ENCODE measurements at places on chromosomes 16 and 17. TPM values are rescaled to one million over a fixed set of nuclear protein-coding genes. Genes with fewer than 3 reads are reported as not detected.
A peak's percentile ranks its signal among the peaks of the same experiment; 100 is the strongest.

DNA sequence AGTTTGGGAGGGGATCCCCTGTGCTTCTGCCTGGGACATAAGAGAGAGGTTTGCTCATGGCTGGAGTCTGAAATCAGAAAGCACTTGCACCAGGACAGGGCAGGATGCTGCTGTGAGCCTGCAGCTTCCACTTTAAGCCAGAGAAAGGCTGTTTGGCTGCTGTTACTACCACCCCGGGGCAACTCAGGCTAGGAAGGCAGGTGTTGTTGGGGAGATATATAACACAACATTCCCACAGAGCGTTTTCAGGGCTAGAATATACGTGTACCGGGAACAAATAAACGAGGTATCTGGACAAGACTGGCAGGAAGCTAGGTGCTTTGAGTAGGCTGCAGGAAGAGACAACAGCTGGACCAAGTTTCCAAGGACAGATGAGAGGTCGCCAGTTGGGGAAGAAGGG is 313.3 kb upstream of the CCL2 start:
- DNase-seq, result no peak

- DNase-seq, result no peak
Measured at GRCh38 chr17:59074494-59074893, 32.2 kb downstream of the TRIM37 start.

GRCh38 chr17:2688351-2689342 is 22.9 kb downstream of the CLUH start:
- DNase-seq, result peak; percentile 20

DNA sequence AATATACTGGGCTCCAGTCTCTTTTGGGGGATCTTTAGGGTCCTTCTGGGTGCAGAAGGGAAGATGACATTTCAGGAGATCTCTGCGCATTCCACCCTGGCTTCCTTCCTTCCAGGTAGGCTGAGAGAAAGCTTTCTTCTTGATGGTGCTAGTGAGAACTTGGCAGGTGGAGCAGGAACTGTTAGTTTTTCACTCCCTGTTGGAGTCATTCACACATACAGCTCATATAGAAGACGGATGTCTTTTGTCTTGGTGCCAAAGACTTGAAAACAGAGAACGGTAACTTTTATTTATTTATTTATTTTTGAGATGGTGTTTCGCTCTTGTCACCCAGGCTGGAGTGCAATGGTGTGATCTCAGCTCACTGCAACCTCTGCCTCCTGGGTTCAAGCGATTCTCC is 43.9 kb downstream of the PITPNC1 start:
- DNase-seq, result no peak

DNA sequence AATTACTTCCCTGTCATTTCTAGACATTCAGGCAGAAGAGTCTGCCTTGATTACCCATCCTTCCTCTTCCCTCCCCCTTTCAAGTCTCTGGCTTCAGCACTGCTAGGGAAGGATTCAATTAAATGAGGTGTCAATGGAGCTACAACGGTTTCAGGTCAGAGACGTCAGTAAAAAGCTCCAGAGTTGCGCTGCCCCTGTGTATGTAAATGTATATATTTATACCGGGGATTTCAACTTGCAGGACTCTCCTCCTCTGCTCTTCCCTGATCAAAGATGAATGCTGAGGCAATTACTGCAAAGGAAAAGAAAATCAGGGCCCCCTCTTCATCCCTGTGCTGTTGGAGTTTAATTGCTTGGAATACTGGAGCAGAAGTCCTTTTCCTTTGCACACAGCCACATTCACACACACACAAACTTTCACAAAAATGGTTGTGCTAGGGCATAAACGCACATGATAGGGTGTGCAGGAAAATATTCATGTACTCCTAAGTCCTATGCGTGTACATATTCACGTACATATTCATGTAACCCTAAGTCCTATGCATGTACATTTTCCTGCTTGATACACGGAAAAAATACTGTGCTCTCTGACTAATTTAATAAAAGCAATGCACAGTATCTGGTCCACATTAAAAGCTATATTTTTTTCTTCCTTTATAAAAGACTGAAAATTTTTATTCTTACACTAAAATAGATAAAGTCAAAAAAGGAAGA is 129.7 kb upstream of the PMFBP1 start:
- DNase-seq, result no peak

DNA sequence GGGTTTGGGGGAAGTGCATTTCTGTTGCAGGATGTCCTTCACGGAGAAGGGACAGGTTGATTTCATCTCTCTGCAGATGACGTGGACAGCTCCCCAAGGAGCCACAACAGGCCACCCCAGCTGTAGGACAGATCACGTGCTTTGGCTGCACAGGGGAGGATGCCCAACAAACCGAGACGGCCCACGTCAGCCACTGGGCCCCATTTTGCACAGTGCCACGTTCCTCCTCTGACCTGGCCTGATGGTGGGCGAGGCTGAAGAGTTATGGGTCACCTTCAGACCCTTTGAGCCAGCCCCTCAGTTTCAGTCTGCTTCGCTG is 9.0 kb upstream of the RHBDL3 start:
- no peak for DNase-seq

DNA sequence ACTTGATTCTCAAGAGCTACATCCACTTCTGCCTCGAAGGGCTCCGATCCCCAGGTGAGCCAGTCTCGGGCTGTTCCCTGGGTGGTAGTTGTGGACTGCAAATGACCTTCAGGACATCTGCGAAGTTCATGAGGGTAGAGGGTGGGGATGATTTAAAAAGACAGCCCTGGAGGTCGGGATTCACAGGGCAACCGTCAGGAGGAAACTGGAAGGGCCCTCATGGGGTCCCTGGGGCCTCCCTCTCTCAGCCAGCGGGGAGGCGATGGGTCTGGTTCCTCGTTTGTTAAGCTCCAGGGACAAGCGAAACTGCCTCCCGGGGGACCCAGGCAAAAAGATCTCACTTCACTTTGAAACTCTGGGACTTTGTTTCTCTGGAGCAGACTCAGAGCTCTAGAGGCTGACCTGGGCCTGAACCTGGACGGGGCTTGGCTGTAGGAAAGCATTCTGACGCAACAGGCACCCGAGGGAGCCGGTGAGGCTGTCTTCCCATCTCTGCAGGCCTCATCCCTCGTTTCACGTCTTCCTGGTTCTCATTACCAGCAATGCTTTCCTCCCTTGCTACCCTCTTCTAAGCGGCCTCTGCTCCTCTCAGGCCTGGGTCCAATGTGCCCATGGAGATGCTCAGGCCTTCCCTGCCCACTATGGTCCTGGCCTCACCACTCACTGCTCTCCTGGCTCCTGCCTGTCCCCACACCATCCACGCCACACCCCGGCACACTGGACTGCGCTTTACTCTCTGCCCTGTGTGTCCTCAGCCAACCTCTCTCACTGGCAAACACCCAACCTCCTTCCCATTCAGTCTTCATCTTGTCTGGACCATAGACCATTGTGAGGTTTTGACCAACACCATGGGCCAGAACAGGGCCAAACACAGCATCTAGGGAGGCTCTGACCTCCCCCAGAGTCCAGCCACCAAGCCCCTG is 214.2 kb upstream of the TNRC6C start:
- no peak for DNase-seq

GRCh38 chr16:57536306-57537193 is at the start of gene CCDC102A:
Gene CCDC102A, minus strand, starts transcription at chr16:57536571. Its CDS starts 7,394 bp downstream, at chr16:57529177.
- peak; percentile 77 for DNase-seq

DNA sequence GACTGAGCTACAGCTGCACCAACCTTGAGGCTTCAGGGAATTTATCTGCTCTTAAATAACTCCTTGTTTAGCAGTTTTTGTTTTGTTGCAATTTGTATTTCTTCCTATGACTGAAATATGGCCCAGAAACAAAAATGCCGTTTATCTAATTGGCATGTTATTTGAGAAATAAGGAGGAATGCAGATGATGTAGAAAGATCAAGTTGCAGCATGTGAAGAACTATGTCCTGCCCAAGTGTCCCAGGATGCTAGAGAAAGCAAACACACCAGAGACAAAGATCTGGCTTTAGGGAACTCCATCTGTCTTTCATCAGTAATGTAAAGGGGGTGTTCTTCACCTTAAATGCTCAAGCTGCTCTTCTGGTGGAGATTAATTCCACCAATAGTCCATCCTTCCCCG is 29.7 kb downstream of the USP31 start:
- no peak for DNase-seq

DNA sequence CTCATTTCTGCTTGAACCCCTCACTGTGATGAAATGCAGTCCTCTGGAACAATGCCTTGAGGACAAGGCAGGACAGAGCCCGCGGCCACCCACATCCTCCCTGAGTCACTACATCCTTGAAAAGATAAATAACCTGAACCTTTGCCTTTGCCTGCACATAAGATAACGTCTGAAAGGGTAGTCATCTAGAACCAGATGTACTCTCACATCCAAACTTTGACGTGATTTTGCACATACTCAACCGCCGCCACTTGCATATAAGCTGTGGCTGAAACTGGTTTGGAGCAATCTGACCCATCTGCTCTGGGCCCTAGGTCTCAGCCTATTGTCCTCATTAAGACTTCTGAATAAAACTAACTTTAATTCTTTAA is 252.1 kb downstream of the PHKB start:
- no peak for DNase-seq

DNA sequence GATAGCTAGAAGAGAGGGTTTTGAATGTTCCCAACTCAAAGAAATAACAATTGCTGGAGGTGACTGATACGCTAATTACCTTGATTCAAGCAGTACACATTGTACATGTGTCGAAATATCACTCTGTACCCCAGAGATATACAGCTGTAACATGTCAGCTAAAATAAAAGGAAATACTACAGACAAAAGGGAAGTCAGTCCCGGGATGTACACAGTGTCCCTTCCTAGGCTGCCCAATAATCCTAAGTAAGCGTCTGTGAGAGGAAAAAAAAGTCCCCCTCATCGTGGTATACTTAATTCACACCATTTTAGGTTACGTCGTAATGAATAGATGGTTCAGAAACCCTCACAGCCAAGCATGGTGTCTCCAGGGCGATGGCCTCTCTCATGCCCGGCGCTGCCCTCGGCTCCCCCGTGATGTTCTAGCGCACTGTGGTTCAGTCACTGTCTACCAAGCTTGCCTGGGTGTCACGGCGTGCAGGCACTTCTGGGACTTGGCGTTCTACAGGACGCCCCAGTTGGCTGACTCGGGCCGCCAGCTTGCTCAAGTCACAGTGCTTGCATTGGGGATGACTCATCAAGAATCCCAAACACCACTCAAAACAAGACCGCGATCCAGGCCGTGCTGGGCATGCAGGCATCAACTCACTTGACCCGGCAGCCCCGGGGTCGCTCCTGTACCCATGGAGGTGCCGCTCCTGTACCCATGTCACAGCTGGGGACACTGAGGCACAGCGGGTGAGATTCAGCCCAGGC is 27.6 kb downstream of the CCDC40 start:
- no peak for DNase-seq

GRCh38 chr16:51952500-51952899 is 594.4 kb downstream of the TOX3 start:
- no peak for DNase-seq

DNA sequence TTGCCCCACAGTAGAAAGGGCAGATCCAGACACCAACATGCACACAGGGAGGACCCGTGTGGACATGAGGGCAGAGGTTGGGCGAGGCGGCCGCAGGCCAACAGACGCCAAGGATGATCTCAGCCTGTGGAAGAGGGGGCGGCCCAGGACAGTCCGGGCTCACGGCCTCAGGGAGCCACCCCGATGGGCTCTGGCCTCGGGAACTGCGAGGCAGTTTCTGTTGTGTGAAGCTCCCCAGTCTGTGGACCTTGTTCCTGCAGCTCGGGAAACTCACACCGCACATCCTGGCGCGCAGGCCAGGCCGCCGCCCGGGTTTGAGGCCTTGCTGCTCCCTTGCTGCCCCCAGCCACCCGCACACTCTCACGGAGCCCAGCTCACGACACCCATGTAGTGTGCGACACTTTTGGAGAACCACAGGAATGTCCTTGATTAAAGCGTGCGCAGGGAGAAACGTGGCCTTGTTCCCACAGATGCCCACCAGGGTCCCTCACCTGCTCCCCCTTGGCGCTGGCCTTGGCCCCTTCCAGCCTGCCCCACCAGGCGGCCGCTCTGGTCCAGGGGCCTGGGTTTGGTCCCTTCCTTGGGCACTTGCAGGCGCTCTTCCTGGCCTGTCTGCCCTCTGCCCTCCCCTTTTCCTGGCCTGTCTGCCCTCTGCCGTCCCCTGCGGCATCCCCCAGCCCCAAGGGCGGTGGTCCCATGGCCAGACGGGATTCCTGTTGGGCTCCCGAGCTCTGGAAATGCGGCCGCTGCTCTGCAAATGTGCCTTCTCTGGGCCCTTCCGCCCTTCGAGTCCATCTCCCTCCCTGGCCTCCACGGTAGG is 9.3 kb upstream of the SLC38A10 start:
- no peak for DNase-seq

- no peak for DNase-seq
Measured at GRCh38 chr17:4313221-4314114, 49.7 kb upstream of the ANKFY1 start.

DNA sequence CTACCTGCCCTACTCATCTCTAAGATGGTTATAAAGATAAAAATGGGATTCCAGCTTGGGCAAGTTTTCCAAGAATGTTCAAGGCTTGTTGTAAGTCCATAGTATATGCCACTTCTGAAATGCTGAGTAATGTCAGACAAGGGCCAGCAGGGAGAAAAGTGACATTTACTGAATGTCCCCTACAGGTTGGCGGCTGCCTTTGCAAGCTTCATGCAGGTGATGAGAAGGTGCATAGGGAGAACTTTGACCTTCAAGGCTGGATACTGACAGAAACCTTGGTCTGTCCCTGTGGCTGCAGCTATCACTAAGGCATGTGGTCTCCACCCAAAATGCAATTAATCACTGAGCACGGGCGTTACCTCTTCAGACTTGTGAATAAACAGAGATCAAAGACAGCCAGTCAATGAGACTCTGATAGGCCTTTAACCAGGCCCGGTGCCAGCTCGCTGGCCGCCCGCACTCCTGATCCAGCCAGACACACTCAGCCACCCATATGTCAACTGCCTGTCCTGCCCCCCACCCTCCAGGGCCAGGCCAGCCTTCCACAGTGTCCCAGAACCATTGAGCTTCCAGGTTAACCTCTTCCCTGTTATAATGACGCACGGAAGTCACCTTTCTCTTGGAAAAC is 26.8 kb upstream of the AXIN2 start:
- peak; percentile 89 for DNase-seq

DNA sequence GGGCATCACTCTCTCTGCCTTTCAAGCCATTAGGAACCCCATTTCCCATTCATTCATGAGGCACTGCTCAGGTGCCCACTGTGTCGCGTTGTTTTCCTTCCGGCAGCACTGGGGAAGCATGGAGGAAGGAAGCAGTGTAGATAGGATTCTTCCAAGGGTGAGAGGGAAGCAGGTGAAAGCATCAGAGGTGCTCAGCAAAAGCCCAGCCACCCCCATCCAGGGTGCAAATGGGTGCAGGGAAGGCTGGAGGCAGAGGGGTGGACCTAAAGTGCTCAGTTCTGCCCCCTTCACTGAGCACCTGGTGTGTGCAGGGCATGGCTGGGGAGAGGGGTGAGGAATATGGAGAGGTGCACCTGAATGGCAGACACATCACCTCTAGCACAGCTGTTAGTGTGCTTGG is 3.4 kb upstream of the NXPH3 start:
- DNase-seq, result no peak

GRCh38 chr17:1038459-1039122 is 41.7 kb downstream of the TIMM22 start:
- DNase-seq, result no peak

C17orf50 gene
- 0.15 TPM for polyA plus RNA-seq

OR1A1 gene
- polyA plus RNA-seq, result not detected

CCDC92B gene
- 0.22 TPM for polyA plus RNA-seq

ATP6V0A1 gene
- polyA plus RNA-seq, result 52.4 TPM

TBC1D3K gene
- polyA plus RNA-seq, result not detected

RASL10B gene
- polyA plus RNA-seq, result 0.27 TPM

Measured in small intestine (tissue), 16 donors.